ENCODE measurements at places on chromosomes 11 and 22.

DNA sequence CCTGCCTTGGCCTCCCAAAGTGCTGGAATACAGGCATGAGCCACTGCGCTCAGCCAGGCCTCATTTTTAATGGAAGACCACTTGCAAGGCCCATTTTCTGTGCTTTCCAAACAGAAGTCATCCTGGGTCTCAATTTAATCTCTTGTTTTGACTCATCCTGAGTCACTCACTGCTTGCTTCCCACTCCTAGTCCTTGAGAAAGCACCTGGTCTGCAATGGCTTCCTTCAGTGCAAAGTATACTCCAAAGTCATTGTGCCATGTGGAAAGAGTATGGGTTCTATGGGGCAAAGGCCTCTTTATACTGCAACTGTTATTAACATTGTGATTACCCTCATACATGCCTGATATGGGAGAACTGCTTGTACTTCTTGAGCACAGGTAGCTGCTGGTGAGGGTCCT lies 18.3 kb upstream of the SLC5A1 start:
- DNase-seq, result no peak

DNA sequence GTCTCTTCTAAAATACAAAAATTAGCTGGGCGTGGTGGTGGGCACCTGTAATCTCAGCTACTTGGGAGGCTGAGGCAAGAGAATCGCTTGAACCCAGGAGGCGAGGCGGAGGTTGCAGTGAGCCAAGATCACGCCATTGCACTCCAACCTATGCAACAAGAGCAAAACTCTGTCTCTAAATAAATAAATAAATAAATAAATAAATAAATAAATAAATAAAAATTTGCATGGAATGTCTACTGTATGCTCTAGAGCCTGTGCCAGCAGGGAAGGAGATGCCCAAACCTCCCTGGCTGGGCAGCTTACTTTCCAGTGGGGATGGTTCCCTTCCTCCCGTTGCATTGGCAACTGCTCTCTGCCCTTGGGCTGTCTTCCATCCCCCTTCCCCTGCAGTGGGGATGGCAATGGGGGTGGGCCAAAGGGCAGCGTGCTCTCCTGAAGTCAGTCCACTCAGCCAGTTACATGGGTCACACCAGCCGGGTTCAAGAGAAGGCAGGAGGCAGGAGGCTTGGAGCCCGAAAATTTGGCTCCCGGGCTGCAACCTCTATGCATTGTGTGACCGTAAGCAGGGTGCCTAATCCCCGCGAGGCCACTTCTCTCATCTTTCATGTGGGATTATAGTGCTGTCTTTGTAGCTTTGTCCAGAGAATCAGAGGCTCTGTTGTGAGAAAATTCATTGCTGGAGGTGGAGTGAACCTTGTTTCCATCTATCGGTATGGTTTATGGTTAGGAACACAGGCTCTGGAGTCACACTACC lies 1.4 kb upstream of the LRRC10B start:
- no peak for DNase-seq

GRCh38 chr11:44510372-44510771 lies 55.1 kb upstream of the CD82 start:
- no peak for DNase-seq

GRCh38 chr22:24740626-24741025 lies 33.9 kb downstream of the PIWIL3 start:
- no peak for DNase-seq

- no peak for DNase-seq
These were observed 117.3 kb downstream of the RASSF10 start for GRCh38 chr11:13126430-13126829.
